ENCODE measurements at places on chromosomes 16 and 17.

GRCh38 chr17:79988185-79988971 lies 47.3 kb downstream of the TBC1D16 start:
- no peak for DNase-seq

DNA sequence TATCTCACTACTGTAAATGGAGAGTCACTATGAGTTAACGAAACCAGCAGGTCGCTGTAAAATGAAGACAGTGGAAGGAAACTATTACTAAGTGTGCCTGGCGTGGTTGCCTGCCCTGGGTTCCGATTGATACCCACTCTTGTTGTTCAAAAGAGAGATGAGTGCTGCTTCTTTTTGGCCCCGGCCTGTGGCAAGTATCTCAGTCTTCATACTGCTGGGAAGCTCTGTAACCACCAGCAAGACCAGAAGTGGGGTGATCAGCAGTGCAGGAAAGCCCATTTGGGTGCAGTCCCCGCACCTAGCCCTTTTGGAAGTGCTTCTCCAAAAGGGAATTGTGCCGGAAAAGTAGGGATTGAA lies 104.5 kb downstream of the SNX29 start:
- DNase-seq: no peak

DNA sequence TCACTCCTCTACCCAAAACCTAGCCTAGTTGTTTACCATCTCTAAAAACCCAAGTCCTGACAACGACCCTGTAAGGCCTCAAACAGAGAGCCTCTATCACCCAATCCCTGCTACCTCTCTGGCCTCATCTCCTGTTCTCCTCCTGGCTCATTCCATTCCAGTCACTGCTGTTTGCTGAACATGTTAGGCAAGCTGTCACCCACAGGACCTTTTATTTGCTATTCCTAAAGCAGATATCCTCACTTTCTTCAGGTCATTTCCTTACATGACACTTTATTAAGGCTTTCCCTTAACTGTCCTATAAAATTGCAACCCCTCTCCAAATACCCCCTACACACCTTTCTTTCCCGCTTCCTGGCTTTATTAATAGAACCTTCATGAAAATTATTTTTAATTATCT lies 85.1 kb downstream of the KANSL1 start:
- no peak for DNase-seq

DNA sequence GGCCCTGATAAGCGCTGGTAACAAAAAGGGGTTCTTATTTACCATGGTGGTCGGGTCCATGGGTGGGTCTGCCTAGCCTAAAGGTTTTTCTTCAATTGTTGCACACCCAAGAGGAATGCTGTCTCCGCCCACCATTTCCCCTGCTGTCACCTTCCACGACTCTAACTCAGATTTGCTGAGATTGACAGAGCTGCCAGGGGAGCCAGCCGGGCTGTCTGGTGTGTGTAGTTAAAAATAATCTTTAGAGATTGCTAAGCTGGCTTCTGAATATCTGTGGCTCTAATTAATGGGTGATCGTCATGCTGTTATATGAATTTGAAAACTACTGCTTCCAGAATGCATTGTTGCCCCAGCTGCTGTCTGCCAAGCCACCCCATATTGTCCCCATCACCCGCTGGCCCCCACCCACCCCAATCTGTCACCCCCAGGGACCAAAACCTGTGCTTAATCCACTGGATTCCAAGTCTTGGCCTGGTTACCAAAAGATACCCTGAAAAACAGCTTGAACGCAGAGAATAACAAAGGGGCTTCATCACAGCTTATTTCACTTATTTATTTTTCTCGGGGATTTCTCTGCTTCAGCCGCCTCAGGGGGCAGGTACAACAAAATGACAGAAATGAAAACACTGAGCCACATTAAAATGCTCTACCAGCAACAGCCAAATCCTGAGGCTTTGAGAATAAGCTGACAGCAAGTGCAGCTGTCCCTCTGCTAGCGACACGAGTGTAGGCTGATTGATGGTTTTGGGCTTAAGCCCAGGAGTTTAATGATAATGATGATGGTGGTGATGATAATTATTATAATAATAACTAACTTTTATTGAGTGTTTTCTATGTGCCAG lies 46.1 kb upstream of the NLK start:
- DNase-seq: no peak

GRCh38 chr16:75102595-75102994 lies 14.0 kb downstream of the LDHD start:
- DNase-seq: no peak

GRCh38 chr17:76405967-76406647 lies 21.7 kb downstream of the SPHK1 start:
- peak; percentile 28 for DNase-seq

- no peak for DNase-seq
Observed at GRCh38 chr17:2898255-2898926, 102.2 kb downstream of the RAP1GAP2 start.

DNA sequence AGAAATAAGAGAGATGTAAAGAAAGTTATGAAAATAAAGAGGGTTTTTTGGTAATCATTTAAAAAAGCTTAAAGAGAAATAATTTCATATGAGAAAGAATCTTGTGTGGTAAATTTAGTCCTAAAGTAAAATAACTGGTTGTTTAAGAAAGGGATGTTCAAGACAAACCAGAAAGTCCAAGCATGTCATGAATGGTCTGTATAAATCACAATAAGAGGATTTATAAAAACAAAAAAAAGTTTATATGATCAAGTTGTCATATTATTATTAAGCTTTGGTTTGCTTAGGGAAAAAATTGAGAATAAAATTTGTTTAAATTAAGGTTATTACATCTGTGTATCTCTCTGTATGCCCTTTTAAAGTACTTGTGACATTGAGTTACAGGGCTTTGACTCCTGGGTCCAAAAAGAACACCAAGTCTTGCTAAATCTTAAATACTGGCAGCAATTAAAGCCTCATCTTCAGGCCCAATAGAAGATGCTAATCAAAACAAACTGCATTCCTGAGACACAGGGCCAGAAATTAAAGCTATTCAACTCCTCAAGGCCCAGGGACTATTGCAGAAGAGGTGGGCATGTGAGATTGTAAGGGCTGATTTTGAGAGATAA lies 15.6 kb upstream of the TRIM25 start:
- no peak for DNase-seq

DNA sequence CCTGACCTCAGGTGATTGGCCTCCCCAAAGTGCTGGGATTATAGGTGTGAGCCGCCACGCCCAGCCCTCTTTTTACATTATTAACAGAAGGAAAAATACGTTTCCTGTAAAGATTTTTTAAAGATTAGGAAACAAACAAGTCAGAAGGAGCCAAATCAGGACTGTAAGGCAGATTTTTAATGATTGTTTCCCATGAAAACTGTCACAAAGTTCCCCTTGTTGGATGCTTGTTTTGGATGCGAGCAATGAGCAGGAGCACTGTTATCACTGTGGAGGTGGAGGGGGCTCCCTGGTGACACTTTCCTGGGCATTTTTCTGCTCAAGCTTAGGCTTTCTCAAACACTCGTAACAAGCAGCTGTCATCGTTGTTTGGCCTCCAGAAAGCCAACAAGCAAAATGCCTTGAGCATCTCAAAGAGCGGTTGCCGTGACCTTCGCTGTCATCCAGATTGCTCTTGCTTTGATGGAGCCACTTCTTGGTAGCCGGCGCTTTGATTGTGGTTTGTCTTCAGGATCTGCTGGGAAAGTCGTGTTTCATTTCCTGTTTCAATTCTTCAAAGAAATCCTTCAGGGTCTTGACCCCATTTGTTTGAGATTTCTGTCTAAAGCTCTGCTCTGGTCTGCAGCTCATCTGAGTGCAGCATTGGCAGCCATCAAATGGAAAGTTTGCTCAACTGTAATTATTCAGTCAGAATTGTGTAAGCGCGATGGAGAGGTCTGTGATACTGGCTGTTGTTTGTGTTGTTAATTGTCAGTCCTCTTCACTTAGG lies 128.7 kb downstream of the RPTOR start:
- DNase-seq: no peak

DNA sequence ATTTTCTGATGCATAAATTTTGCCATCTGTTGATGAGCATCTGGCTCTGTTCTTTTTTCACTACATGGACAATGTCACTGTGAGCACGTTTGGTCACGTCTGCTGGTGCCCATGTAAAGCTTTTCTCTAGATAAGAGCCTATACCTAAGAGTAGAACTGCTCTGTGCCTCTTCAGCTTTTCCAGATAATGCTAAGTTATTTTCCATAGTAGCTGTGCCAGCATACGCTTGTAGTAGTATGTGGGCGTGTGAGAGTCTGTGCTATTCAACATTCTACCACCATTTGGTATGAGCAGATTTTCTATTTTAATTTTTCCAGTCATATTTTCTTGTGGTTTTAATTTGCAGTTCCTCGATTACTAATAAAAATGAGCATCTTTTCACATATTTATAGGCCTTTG lies 33.2 kb downstream of the VPS35L start:
- no peak for DNase-seq

- peak; percentile 76 for DNase-seq
Observed at GRCh38 chr17:78378225-78379130, at the start of gene PGS1. Gene PGS1, plus strand, starts transcription at chr17:78378649. Its CDS starts 17 bp downstream, at chr17:78378666.

- DNase-seq: no peak
Observed at GRCh38 chr17:77884967-77885641, 73.4 kb upstream of the TNRC6C start.

DNA sequence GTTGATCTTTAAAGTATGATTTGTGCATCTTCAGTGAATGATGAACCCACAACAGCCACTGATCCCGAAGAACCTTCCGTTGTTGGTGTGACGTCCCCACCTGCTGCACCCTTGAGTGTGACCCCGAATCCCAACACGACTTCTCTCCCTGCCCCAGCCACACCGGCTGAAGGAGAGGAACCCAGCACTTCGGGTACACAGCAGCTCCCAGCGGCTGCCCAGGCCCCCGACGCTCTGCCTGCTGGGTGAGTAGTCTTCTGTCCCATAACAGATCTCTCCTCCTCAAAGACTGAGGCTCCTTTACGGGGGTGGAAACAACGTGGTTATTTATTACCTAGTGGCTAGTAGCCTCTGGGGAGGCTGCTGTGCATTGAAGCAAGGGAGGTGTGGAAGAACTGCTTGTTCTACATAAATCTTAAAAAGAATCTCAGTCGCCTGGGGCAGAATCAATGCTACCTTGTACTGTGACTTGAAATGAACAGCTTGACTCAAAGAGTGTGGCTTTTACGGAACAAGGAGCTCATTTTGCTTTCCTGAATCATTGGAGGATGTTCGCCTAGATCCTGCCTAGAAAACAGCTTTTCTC lies 63.0 kb upstream of the CLEC18A start:
- DNase-seq: no peak

GRCh38 chr16:22190081-22190775 lies 15.8 kb upstream of the EEF2K start:
- DNase-seq: peak; percentile 99

DNA sequence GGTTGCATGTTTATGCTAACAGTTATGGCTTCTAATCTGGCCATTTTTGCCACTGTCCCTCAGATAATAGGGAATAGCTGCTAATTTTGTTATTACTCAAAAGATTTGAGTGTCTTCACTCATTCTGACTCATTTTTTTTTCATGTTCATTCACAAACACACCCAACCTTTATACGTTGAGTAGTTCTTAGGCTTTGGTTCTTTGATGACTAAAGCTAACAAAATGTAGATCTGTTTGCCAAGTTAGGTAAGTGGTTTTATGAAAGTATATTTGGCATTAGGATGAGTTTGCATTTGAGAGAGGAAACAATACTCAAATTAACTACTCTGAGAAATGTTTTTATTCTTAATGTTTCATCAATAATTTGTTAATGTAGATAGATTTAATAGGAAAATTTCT lies 3.6 kb downstream of the MAP2K4 start:
- DNase-seq: no peak

DNA sequence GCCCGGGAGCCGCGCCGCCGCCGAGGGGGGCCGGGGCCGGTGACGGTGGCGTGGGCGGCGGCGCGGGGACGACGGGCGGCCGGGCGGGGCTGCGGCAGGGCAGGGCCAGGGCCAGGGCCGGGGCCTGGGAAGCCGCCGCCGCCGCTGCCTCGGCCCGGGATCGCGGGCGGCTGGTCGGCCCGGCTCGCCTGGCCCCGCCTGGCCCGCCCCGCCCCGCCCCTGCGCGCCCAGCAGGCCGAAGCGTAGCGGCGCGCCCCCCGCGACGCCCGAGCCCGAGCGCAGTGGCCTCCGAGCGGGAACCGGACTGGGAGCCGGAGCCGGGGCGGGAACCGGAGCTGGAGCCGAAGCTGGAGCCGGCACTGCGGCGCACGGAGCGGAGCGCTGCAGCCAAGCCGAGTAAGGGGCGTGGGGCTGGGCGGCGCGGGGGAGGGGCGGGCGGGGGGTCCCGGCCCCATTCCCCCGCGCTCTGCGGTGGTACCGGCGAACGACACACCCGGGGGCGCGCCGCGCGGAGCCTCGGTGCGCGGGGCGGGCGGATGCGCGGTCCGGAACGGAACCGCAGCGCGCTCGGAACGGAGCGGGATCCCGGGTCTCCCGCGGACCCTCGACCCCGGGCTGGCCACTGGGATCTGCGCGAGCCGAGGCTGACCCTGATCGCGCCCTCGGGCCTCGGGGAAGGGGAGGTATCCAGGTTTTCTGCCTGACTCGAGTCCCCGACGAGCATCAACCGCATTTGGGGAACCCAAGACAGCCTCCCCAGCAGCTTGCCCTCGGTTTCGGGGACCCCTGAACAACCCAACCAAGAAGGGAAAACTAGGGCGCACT lies at the start of gene BEAN1:
Gene BEAN1 (plus strand): TSS at position 260 of the 825 bp plus-strand sequence. CDS start 10,382 bp downstream, outside the sequence.
- no peak for DNase-seq

GRCh38 chr17:34465789-34466188 lies 102.8 kb upstream of the CCL1 start:
- DNase-seq: no peak

DNA sequence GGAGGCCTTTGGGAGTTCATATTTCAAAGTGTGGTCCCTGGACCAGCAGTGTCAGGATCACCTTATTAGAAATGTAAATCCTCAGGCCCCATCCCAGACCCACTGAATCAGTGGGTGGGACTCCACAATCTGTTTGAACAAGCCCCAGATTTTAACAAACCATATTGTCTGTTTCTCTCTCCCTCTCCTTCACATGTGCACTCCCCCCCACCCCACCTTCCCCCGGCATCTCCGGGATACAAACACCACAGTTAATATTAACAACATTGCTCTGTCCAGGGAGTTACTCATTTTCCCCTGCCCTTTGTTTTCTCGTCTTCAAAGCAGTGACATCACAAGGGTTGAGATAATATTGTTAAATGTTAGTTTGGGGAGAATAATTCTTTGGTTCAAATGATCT lies 127.3 kb downstream of the KATNIP start:
- DNase-seq: no peak

DNA sequence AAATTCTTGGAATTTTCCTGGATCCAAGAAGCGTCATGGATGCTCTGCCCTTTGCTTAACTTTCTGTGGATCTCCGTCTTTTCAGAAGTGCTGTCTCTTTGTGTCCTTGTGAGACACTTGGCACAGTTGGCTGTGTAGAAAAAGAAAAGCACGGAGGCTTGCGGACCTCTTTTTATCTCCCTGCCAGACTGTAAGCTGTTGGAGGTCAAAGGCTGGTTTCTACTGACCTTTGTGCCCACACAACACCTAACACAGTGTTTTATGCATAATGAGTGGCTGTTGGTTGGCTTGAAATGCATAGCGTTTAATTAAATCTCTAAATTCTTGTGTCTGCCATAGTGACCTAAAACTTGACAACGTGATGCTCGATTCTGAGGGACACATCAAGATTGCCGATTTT lies 75.7 kb upstream of the CACNG3 start:
- DNase-seq: no peak

- no peak for DNase-seq
Observed at GRCh38 chr17:27569884-27570577, 61.0 kb upstream of the LGALS9 start.
